ENCODE measurements at places on chromosomes 1 and 21.
A peak's percentile ranks its signal among the peaks of the same experiment; 100 is the strongest.

DNA sequence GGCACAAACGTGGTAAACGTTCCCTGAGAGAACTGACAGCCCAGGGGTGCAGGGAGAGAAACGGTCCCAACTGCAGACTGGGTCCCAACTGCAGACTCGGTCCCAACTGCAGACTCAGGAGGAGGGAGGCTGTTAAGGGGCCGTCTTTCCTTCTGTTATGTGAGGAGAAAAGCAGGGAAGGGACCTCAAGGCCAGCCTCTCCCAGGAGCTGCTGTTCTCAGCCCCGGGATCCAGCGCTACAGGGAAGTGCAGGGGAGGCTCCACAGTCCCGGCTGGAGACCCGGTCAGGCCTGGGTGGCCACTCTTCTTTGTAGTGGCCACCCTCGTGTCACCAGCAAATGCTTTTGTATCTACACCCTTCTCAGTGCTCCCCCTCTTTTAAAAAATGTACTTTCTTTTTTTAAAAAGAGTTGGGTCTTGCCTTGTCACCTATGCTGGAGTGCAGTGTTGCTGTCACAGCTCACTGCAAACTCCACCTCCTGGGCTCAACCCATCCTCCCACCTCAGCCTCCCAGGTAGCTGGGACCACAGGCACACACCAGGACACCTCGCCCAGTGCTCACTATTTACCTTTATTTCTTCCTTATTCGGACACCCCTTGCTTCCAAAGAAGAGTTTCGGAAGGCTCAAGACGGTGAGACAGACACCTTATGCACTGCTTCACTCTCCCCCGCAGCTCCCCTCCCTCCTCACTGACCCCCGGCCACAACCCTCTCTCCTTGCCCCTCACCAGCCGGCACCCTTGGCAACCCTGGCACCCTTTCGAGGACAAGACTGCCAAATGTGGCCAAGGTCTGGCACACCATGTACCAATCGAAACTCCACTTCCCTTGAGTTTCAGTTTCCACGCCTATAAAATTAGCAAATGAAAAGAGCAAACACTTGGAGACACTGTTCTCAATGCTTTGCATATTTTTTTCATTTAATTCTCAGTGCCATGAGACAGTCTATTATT lies 21.8 kb downstream of the CAPN2 start:
- no peak overlapping the region for H3K4me3 ChIP-seq
- H3K4me1 ChIP-seq: peaks cover 15% of the 10 kb centered on the region
- peak overlapping the region; percentile 24 for H3K27ac ChIP-seq
- no peaks in the 10 kb centered on the region for H3K27me3 ChIP-seq

DNA sequence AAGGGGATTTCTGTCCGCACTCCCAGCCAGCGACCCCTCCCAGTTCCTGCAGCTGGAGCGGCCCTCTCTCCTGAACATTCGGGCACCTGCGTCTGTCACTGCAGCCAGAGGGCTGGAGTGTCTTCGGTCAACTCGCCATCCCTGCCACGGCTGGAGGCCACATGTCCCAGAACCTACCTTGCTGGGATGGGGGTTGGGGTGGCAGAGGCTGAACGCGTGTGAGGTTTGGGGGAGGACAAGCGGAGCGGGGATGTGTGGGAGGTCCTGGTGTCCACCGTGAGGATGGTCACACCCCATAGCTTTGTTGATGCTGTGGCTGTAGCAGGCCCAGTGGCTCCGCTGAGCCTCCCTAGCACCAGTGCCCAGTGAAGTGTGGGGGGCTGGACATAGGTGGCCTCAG lies 14.8 kb upstream of the C1orf174 start:
- peaks cover 8% of the 10 kb centered on the region for H3K4me1 ChIP-seq
- H3K36me3 ChIP-seq: no peaks in the 10 kb centered on the region
- DNase-seq: no peak
- H3K27me3 ChIP-seq: no peaks in the 10 kb centered on the region
- no peak overlapping the region for H3K4me3 ChIP-seq

DNA sequence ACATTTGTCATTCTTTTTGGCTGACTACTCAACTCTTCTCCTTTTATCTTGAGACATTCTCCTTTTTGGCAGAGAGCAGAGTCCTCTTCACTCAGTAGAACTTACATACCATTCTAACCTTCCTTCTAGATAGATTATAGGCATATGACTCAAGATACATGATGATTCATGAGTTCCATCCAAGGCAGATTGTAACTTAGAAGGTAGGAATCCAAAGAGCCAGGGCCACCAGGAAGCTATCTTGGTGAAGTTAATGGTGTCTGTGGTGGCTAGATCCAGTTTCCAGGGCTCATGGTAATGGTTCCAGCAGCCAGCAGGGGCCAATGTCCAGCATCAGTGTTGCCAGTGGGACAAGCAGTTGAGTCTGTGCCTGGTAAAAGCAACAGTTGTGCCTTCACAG lies 76.1 kb upstream of the KIAA0040 start:
- peaks cover 3% of the 10 kb centered on the region for H3K4me1 ChIP-seq
- H3K27ac ChIP-seq: no peak overlapping the region
- DNase-seq: no peak
- H3K4me3 ChIP-seq: no peak overlapping the region

GRCh38 chr1:25031966-25032667 lies 102.0 kb upstream of the RUNX3 start:
- H3K4me3 ChIP-seq: peak overlapping the region; percentile 62
- H3K4me1 ChIP-seq: peaks cover 63% of the 10 kb centered on the region
- peak; percentile 48 for DNase-seq
- no peaks in the 10 kb centered on the region for H3K27me3 ChIP-seq
- H3K27ac ChIP-seq: peak overlapping the region; percentile 94

- no peak overlapping the region for H3K27ac ChIP-seq
- no peaks in the 10 kb centered on the region for H3K27me3 ChIP-seq
- no peaks in the 10 kb centered on the region for H3K36me3 ChIP-seq
These were observed 198.7 kb downstream of the ZC3H11B start for GRCh38 chr1:219414250-219414649.

DNA sequence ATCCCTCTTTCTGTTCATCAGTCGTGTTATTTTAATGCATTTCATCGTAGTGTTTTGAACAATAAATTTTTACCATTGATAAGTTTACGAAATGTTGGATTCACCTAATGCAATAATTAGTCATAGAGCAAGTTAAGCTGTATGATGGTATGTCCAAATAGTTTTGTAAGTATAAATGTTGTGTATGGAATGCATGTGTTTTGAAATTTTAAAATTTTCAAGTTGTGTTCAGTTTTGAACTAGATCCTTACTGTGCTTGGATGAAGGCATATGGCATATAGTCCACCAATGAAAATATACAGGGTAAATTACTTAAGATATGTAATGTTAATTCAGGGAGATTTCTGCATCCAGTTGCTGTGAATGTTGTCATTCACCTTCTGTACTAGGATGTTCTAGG lies 2.3 kb downstream of the ZMYM4 start:
- no peak for DNase-seq
- no peak overlapping the region for H3K4me3 ChIP-seq
- H3K27me3 ChIP-seq: peaks cover 2% of the 10 kb centered on the region
- peaks cover 18% of the 10 kb centered on the region for H3K4me1 ChIP-seq
- peaks cover 2% of the 10 kb centered on the region for H3K36me3 ChIP-seq

GRCh38 chr1:36008546-36009197 lies 75.2 kb upstream of the TEKT2 start:
- H3K4me1 ChIP-seq: no peaks in the 10 kb centered on the region
- peaks cover 11% of the 10 kb centered on the region for H3K36me3 ChIP-seq
- H3K4me3 ChIP-seq: no peak overlapping the region
- no peak overlapping the region for H3K27ac ChIP-seq
- no peak for DNase-seq

DNA sequence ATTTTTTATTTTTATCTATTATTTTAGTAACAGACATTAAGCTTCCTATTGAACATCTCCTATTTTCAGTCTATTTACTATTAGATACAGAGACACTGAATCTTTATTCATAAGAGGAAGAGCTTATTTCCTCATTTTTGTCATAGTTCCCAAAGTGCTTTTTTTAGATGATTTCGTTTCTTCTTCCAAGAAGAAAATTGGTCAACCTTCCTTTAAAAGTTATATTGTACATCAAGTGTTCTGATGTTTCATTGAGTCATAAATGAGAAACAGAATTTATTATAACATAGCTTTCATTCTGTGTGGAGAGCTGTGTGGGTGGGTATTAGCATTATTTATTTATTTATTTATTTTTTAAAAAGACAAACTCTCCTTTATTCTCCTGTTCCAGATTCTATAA lies 50.6 kb upstream of the BACH1 start:
- H3K27ac ChIP-seq: no peak overlapping the region
- H3K4me3 ChIP-seq: no peak overlapping the region
- DNase-seq: no peak
- H3K4me1 ChIP-seq: peaks cover 3% of the 10 kb centered on the region
- peaks cover 3% of the 10 kb centered on the region for H3K36me3 ChIP-seq
- no peaks in the 10 kb centered on the region for H3K27me3 ChIP-seq

DNA sequence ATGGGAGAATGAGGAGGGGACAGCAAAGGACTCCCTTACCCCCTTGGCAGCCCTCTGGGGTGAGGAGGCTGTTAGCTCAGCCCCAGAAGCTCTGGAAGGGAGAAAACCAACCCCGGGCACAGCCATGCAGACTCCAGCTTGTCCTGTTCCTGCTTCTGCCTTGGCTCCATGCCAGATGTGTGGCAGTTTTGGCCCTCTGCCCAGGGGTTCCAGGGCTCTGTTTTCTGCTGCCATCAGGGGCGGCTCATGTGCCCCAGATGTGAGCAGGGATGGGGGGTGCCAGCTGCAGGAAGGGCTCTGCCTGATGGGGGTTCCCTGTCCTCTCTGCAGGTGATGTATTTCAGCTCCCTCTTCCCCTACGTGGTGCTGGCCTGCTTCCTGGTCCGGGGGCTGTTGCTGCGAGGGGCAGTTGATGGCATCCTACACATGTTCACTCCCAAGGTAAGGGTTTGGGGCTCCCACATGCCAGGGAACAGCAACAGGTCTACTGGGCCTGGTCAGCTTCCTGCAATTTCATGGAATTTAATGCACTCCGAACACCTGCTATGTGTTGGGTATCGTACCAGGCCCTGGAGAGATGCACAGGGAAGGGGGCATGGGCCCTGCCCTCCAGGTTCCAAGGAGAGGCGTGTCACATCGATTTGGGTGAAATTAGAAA lies 26.1 kb downstream of the SLC6A17 start:
- H3K27ac ChIP-seq: no peak overlapping the region
- H3K4me1 ChIP-seq: no peaks in the 10 kb centered on the region
- no peak overlapping the region for H3K4me3 ChIP-seq

- no peaks in the 10 kb centered on the region for H3K27me3 ChIP-seq
- no peak for DNase-seq
- H3K4me3 ChIP-seq: no peak overlapping the region
- H3K4me1 ChIP-seq: peaks cover 3% of the 10 kb centered on the region
- H3K36me3 ChIP-seq: no peaks in the 10 kb centered on the region
These were observed 7.7 kb downstream of the EPHX1 start for GRCh38 chr1:225817611-225818061.

GRCh38 chr1:205024679-205025078 lies 18.3 kb upstream of the CNTN2 start:
- H3K36me3 ChIP-seq: no peaks in the 10 kb centered on the region
- peaks cover 4% of the 10 kb centered on the region for H3K27me3 ChIP-seq
- DNase-seq: no peak
- H3K4me3 ChIP-seq: no peak overlapping the region
- H3K4me1 ChIP-seq: no peaks in the 10 kb centered on the region
- no peak overlapping the region for H3K27ac ChIP-seq

DNA sequence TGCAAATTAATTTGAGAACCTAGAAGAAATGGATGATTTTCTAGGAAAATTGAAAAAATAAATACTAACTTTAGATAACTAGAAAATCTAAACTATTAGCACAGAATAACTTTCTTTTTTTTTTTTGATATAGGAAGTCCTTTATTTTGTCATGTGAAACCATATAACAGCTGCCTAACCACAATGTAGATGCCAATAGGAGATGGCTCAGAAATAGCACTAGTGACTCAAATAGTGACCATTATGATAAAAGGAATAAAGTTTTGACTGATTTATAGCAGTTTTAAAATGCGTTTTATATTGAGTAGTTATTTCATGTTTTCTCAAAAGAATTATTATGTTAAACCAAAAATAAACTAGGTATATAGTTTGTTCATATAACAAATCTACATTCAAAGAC lies 158.0 kb upstream of the CACYBP start:
- peaks cover 4% of the 10 kb centered on the region for H3K4me1 ChIP-seq
- no peak overlapping the region for H3K4me3 ChIP-seq
- H3K36me3 ChIP-seq: no peaks in the 10 kb centered on the region
- H3K27ac ChIP-seq: peak overlapping the region; percentile 60
- no peak for DNase-seq

GRCh38 chr1:89629146-89629545 lies 3.8 kb upstream of the LRRC8C start:
- H3K4me1 ChIP-seq: peaks cover 24% of the 10 kb centered on the region
- H3K27ac ChIP-seq: peak overlapping the region; percentile 77
- peaks cover 3% of the 10 kb centered on the region for H3K36me3 ChIP-seq
- H3K27me3 ChIP-seq: no peaks in the 10 kb centered on the region

DNA sequence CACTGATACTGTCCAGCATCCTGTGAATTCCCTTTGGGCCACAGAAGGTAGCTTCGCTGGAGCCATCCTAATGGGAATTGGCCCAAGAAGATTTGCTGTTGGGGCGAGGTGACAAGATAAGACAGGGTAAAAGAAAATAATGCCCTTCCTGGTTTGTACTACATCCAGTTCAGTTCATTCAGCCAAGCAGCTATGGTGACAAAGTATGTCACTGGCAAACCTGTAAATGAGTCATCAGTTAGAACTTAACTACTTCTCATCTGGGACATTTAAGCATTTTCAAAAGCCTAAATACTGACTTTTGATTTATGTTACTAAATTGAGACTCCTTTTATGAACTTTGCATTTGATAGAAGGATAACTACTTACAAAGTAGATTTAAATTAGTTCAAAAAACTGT lies 54.2 kb downstream of the WDR64 start:
- peaks cover 9% of the 10 kb centered on the region for H3K27me3 ChIP-seq

DNA sequence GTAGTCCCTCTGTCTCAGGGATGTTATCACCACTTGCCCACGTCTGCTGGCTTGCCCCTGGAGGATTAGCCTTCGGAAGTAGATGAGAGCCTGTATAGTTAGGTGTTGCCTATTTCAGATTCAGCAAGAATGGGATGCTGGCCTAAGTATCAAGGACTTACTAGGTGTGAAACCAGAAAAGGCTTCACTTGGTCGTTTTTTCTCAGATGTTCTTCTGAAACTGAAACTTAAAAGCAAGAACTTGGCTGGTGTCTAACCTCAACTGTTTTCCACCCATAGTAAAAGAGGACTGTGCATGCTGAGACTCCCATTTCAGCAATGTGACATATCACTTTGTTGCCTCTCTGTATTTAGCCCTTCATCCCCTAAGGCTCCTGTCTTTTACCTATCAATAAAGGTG lies 67.0 kb upstream of the LRRC53 start:
- H3K36me3 ChIP-seq: no peaks in the 10 kb centered on the region
- no peaks in the 10 kb centered on the region for H3K4me1 ChIP-seq
- H3K27me3 ChIP-seq: no peaks in the 10 kb centered on the region

GRCh38 chr21:45341779-45342178 lies 54.1 kb upstream of the POFUT2 start:
- no peak overlapping the region for H3K27ac ChIP-seq
- no peak overlapping the region for H3K4me3 ChIP-seq
- peaks cover 2% of the 10 kb centered on the region for H3K4me1 ChIP-seq

DNA sequence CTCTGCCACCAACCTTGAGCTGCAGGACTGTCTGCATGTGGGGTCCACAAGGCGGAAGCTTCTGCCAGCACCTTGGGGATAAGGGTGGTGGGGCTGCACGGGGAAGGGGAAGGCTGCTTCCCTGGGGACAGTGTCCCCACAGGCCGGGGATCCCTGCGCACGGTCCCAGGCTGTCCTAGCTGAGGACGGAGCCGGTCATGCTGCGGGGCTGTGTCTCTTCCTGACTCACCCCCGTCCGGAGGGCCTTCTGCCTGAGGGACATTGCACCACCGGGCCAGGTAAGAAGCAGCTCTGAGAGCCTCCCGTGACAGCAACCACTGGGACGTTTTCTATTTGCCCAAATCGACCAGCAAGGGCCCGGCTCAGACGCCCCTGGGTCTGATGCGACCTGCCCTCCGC lies 29.9 kb downstream of the KRTAP10-1 start:
- H3K36me3 ChIP-seq: no peaks in the 10 kb centered on the region
- no peak for DNase-seq
- no peak overlapping the region for H3K27ac ChIP-seq
- no peak overlapping the region for H3K4me3 ChIP-seq
- H3K4me1 ChIP-seq: peaks cover 3% of the 10 kb centered on the region

Measured in memory B cell (primary cell).